Thyroid gland (tissue), 4 donors: ENCODE measurements at places on chromosomes 2 and 18. TPM values are rescaled to one million over a fixed set of nuclear protein-coding genes. Genes with fewer than 3 reads are reported as not detected.

- H3K36me3 ChIP-seq, result no peaks in the 10 kb centered on the region
- no peak for DNase-seq
- no peaks in the 10 kb centered on the region for H3K27me3 ChIP-seq
These were observed 319.8 kb downstream of the ETAA1 start for GRCh38 chr2:67716895-67717396.

- no peak overlapping the region for H3K4me3 ChIP-seq
- no peaks in the 10 kb centered on the region for H3K27me3 ChIP-seq
- H3K27ac ChIP-seq, result no peak overlapping the region
- H3K4me1 ChIP-seq, result no peaks in the 10 kb centered on the region
These were observed 120.0 kb upstream of the MAPRE2 start for GRCh38 chr18:34921226-34921625.

DNA sequence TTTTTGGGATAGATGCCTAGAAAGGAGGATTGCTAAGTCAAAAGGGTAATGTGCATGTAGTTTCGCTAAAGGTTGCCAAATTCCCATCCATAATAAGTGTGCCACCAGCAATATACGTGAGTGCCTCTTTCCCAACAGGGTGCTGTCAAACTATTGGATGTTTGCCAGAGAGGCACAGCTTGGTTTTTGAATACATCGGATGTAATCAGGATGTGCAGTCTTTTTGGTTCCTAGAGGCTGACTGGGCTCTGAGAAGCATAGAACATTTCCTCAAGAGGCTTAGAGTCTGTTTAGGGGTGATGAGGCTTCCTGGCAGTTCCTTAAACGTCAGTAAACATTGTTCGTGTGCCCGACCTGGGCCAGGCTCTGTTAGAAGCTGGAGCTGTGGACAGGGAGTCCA, 28.0 kb downstream of the AGAP1 start:
- no peaks in the 10 kb centered on the region for H3K27me3 ChIP-seq
- no peak for DNase-seq
- no peak overlapping the region for H3K4me3 ChIP-seq
- H3K36me3 ChIP-seq, result no peaks in the 10 kb centered on the region

GRCh38 chr18:79750980-79751571, 46.7 kb upstream of the KCNG2 start:
- no peaks in the 10 kb centered on the region for H3K4me1 ChIP-seq
- no peak overlapping the region for H3K4me3 ChIP-seq
- no peak overlapping the region for H3K27ac ChIP-seq
- peaks cover 31% of the 10 kb centered on the region for H3K36me3 ChIP-seq

DNA sequence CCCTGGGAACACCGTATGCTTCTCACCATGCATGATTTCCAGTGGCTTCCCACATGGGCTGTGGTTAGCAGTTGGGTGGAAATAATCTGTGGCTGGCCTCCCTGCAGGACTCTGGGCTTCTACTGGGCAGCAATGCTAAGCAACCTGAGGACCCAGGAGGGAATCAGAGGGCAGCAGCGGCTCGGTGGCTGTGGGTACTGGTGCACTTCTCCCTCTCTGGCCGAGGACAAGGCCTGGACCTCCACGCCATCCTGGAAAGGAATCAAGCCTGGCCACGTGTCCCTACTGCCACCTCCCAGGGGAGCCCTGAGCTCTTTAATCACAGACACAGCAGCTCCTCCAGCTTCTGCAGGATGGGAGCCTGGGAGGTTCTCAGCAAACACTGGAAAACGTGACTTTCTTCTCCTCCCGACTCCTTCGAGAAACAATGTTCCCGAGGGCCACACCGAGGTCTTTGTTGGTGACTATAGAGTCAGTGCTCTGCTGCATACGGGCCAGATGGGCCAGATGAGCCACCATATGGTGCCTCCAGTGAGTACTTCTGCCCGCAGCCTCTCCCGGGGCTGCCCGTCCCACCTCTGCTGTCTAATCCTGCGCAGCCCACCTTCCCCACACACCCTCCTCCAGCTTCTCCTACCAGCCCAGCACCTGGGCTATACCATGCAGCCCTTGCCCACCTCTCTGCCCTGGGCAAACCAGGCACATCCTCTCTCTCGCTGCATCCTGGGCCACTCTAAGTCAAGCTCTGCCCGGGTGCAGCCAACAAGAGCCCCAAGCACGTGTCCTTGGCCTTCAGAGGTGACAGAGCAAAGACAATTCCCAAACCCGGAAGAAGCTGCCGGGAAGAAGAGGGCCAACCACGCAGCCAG, 42.8 kb upstream of the OTOS start:
- no peak overlapping the region for H3K27ac ChIP-seq
- H3K4me3 ChIP-seq, result no peak overlapping the region
- H3K4me1 ChIP-seq, result no peaks in the 10 kb centered on the region
- no peaks in the 10 kb centered on the region for H3K36me3 ChIP-seq

- H3K4me3 ChIP-seq, result no peak overlapping the region
- no peak overlapping the region for H3K27ac ChIP-seq
- H3K4me1 ChIP-seq, result no peaks in the 10 kb centered on the region
- DNase-seq, result no peak
These were observed 636.9 kb downstream of the PLCL1 start for GRCh38 chr2:198441246-198441645.

The RPRM gene
- total RNA-seq, result 2.4 TPM

GRCh38 chr2:75465317-75465984, 95.3 kb downstream of the EVA1A start:
- H3K4me3 ChIP-seq, result no peak overlapping the region
- H3K27me3 ChIP-seq, result no peaks in the 10 kb centered on the region
- DNase-seq, result peak; percentile 6
- no peaks in the 10 kb centered on the region for H3K4me1 ChIP-seq

DNA sequence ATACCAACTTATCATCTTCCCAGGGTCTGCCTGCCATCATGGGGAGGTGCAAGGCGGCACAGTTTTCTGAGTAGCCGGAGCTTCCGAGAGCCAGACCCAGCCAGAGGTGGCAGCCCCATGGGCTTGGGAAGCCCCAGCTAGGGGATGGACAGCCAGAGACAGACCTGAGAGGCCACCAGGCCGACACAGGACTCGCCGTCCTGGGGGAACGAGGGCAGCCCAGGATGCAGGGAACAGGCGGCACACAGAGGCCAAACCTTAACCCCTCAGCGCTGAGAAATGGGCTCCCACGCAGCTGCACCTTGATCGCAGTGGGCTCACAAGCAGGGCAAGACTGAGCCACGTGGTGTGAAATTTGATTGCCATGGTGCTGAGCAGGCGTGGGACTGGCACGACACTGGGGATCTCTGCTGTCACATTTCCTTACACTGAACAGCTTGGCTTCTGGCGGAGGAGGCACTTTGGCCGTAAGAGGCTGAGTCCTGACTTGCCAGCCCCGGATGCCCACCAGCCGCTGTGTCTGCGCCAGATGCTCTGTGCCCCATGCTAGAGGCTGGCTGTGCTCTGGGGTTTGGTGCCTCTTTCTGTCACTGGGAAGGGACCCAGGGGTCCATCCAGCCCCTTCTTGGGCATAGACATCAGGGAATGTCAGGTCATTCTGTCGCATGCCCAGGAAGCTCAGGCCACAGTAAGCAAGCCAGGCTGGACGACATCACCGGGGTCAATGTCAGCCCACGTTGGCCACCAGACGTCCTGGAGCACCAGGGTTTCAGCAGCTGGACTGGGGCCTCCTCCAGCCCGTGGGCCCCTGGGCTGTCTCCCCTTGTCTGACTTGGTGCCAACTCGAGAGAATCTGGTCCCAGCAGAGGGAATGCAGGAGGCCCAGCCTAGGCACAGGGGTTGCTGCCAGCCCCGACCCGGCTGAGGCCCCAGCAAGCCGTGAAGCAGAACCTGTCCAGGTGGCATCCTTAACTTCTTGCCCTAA, 312.1 kb upstream of the MYT1L start:
- no peaks in the 10 kb centered on the region for H3K27me3 ChIP-seq
- H3K36me3 ChIP-seq, result no peaks in the 10 kb centered on the region
- H3K27ac ChIP-seq, result no peak overlapping the region
- H3K4me1 ChIP-seq, result peaks cover 13% of the 10 kb centered on the region
- no peak for DNase-seq
- H3K4me3 ChIP-seq, result no peak overlapping the region

- H3K27ac ChIP-seq, result no peak overlapping the region
- no peak overlapping the region for H3K4me3 ChIP-seq
- no peaks in the 10 kb centered on the region for H3K36me3 ChIP-seq
- no peaks in the 10 kb centered on the region for H3K4me1 ChIP-seq
- no peaks in the 10 kb centered on the region for H3K27me3 ChIP-seq
- no peak for DNase-seq
These were observed 99.7 kb upstream of the KLHL29 start for GRCh38 chr2:23285091-23285800.

DNA sequence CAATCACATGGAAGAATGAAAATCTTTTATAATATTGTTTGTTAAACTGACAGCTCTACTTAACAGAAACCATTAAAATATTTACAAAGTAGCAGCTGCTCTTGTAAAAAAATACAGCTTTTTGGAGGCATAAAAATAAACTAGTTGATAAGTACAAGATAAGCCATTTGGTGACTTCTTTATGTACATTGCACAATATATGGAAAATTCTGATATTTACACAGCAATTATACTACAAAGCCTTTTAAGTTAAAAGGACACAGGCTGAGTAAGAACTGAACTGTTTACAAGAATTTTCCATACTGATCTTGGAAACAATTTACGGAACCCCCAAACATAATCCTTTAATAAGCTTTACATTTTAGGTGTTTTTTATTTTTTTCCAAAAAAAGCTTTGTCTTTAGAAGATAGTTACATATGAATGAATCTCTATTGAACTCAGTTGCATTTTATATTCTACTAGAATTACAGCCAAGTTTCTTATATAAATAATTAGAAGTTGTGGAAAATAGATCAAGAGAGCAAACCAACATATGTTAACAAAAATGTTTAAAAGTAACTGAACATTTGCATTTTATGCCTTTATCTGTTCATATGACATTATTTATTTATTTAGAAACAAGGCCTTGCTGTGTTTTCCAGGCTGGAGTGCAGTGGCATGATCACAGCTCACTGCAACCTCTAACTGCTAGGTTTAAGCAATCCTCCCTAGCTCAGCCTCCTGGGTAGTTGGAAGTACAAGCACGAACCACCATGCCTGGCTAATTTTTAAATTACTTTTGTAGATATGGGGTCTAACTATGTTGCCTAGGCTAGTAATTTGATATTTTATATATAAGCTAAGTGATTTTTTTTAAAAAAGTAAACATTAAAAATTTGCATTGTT, 142.5 kb downstream of the OTX1 start:
- H3K36me3 ChIP-seq, result no peaks in the 10 kb centered on the region
- H3K4me1 ChIP-seq, result no peaks in the 10 kb centered on the region
- H3K27me3 ChIP-seq, result no peaks in the 10 kb centered on the region
- no peak overlapping the region for H3K4me3 ChIP-seq

The CRYGD gene
- total RNA-seq, result not detected

DNA sequence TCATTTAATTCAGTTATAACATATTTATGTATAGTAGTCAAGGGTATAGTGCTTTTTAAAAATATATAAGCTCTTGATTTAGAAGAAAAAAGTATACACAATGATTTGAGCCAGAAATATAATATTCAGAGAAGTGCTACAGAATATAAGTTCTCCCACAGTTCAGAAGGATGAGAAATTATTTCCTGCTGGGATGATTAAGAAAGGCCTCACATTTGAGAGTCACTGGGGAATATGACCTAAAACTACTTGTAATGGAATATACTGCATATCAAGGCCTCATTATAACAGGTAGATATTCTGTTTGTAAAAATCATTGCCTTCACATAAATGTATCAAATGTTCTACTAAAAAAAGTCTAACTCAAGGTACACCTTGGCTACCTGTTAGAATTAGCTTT, 203.5 kb downstream of the MBD2 start:
- no peaks in the 10 kb centered on the region for H3K27me3 ChIP-seq
- no peak overlapping the region for H3K4me3 ChIP-seq
- no peak overlapping the region for H3K27ac ChIP-seq

- no peaks in the 10 kb centered on the region for H3K27me3 ChIP-seq
- H3K36me3 ChIP-seq, result no peaks in the 10 kb centered on the region
- DNase-seq, result no peak
- no peaks in the 10 kb centered on the region for H3K4me1 ChIP-seq
- H3K27ac ChIP-seq, result no peak overlapping the region
These were observed 261.4 kb upstream of the KCNJ3 start for GRCh38 chr2:154437104-154437503.

GRCh38 chr2:172120118-172120517, 17.4 kb upstream of the DLX2 start:
- H3K36me3 ChIP-seq, result no peaks in the 10 kb centered on the region
- no peak overlapping the region for H3K27ac ChIP-seq
- H3K4me3 ChIP-seq, result no peak overlapping the region

The TBR1 gene
- not detected for total RNA-seq

- no peaks in the 10 kb centered on the region for H3K36me3 ChIP-seq
- H3K4me3 ChIP-seq, result no peak overlapping the region
- H3K27ac ChIP-seq, result no peak overlapping the region
- no peaks in the 10 kb centered on the region for H3K4me1 ChIP-seq
These were observed 24.0 kb upstream of the COLEC12 start for GRCh38 chr18:524466-524865.

The DNER gene
- total RNA-seq, result 0.42 TPM

GRCh38 chr2:28251337-28251736, 141.3 kb upstream of the FOSL2 start:
- no peak overlapping the region for H3K27ac ChIP-seq
- H3K4me3 ChIP-seq, result no peak overlapping the region
- no peaks in the 10 kb centered on the region for H3K4me1 ChIP-seq
- no peak for DNase-seq

DNA sequence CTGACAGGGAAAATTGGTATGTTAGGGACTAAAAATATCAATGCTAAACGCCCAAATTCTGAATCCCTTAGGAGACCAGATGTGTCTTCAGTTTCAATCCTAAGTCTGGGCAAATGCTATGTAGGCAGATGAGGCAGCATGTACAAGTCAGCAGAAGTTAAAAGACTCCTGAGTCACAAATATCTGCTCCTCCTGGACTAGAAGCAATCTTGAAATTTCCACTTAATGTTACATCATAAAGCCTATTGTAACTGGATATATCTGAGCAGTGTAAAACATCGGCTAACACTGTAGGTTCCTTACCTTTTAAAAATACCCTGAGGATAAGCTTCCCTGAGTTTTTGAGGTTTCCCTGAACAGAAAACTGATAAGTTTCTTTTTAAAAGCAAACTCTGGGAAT, 1087.6 kb upstream of the PIK3C3 start:
- no peaks in the 10 kb centered on the region for H3K27me3 ChIP-seq
- H3K27ac ChIP-seq, result no peak overlapping the region
- H3K36me3 ChIP-seq, result no peaks in the 10 kb centered on the region
- H3K4me1 ChIP-seq, result no peaks in the 10 kb centered on the region
- no peak for DNase-seq
- H3K4me3 ChIP-seq, result no peak overlapping the region

The NOSTRIN gene
- total RNA-seq, result 12.6 TPM

GRCh38 chr2:61405813-61406212, 65.1 kb downstream of the USP34 start:
- H3K36me3 ChIP-seq, result no peaks in the 10 kb centered on the region
- no peak overlapping the region for H3K27ac ChIP-seq
- no peaks in the 10 kb centered on the region for H3K27me3 ChIP-seq
- H3K4me1 ChIP-seq, result no peaks in the 10 kb centered on the region
- DNase-seq, result no peak
- no peak overlapping the region for H3K4me3 ChIP-seq

The ZAP70 gene
- 4.3 TPM for total RNA-seq

The IL1RL1 gene
- total RNA-seq, result 4.8 TPM

GRCh38 chr2:7437141-7437540, 519.9 kb downstream of the RNF144A start:
- no peak overlapping the region for H3K4me3 ChIP-seq
- no peak for DNase-seq
- no peaks in the 10 kb centered on the region for H3K4me1 ChIP-seq
- no peaks in the 10 kb centered on the region for H3K36me3 ChIP-seq
- H3K27ac ChIP-seq, result no peak overlapping the region
